NCI-H2029 treated with DMSO at 0.1 percent for 48 hours (cell line): ENCODE measurements at places on chromosomes 12 and 14.

DNA sequence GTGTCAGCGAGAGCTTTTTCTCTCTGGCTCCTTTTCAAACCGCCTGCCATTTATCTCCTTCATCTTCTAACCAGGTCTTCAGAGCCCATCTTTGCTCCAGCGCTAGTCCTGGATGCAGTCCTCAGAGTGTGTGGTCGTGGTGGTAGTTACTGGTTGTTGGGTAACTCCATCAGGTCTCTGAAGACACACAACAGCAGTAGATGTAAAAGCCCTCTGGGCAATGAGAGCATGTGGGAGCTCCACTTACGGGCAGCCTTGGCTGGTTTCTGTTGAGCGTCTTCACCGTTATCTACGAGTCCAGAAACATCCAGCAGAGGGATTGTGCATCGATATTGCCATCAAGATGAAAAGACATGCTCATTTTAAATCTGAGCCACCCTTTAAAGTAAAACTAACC lies 61.2 kb downstream of the FBXL14 start:
- no peak for DNase-seq

GRCh38 chr14:104240434-104241157 lies 102.2 kb downstream of the KIF26A start:
- DNase-seq: peak; percentile 53

- no peak for DNase-seq
Observed at GRCh38 chr14:96582411-96582961, 80.3 kb downstream of the PAPOLA start.

GRCh38 chr12:98198261-98198982 lies 317.0 kb upstream of the TMPO start:
- DNase-seq: peak; percentile 73

DNA sequence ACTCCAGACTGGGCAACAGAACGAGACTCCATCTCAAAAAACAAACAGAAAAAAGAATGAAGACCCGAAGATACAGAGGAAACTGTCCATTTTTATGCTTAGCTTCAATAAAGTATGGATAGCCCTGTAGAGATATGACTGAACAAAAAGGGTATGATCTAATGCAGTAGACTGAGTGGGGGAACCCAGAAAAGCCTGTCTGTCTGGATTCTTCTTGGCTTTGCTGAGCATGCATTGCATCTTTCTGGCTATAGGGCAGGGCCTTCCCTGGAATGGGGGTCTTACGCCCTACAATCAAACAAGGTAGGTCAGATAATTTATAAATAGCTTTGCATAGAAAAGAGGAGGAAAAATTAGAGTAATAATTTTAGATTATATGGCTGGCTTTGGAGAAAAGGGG lies 10.1 kb downstream of the MIA2 start:
- no peak for DNase-seq

- DNase-seq: no peak
Observed at GRCh38 chr12:131694116-131694838, 16.6 kb upstream of the SFSWAP start.

DNA sequence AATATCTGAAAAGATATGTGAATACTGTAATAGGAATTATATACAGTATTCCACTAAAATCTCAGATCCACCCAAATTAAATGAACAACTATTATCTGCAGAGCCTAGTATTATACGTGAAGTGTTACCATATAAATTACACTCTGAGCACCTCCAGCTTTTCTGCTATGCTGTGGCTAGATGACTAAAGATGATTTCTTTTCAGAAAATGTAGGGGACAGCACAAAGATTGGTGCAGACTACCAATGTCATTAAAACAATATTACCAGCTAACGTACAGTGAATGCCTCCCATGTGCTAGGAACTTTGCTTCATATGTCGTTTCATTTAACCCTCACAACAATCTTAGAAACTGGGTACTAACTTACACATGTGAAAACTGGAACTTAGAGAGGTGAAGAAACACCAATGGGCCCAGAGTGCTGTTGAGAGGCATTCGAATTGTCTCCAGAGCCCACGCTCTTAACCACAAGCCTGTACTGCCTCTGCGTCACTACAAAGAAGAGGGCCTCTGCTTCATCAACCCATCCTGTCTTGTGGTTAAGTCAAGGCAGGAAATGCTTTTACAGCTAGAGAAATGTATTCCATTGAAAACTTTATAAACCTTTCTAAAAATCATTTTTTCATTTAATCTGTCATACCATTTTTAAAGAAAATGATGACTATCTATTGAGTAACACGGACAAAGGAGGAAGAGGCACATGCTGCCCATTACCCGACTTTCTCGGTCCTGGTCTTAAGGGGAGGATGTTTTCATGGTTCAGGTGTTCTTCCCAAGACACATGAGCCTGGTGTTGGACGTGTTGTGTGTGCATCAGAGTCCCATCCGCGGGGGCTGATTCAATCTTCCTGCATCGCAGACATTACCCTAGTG lies 1.3 kb downstream of the GPR65 start:
- DNase-seq: no peak

- DNase-seq: no peak
Observed at GRCh38 chr14:55553791-55554190, 26.2 kb upstream of the KTN1 start.
